Left colon (tissue), 2 donors: ENCODE measurements at places on chromosomes 16 and 17. TPM values are rescaled to one million over a fixed set of nuclear protein-coding genes. Genes with fewer than 3 reads are reported as not detected.

The IL32 gene
- 865 TPM for total RNA-seq

The SDR42E1 gene
- total RNA-seq: 14.4 TPM

The SOCS7 gene
- 12.6 TPM for total RNA-seq

The HOXB8 gene
- total RNA-seq: 6.3 TPM

The OR3A3 gene
- not detected for total RNA-seq

The PROCA1 gene
- total RNA-seq: 1.8 TPM

The SRL gene
- total RNA-seq: 0.46 TPM

The MAP3K3 gene
- total RNA-seq: 12.8 TPM

The SYT17 gene
- 9.1 TPM for total RNA-seq

The CAMKK1 gene
- 6.3 TPM for total RNA-seq

The TP53TG3 gene
- total RNA-seq: not detected

The NPW gene
- 2.5 TPM for total RNA-seq

The PPL gene
- total RNA-seq: 14.7 TPM

The TRPV2 gene
- 4.4 TPM for total RNA-seq

The CDH3 gene
- total RNA-seq: 0.81 TPM

The DOC2A gene
- total RNA-seq: 7.5 TPM

The FBXO39 gene
- total RNA-seq: not detected

The ADAD2 gene
- 0.14 TPM for total RNA-seq

The MSLN gene
- total RNA-seq: 6.4 TPM

The PLLP gene
- 18.1 TPM for total RNA-seq

The HYDIN gene
- total RNA-seq: 1.9 TPM

The TEX19 gene
- total RNA-seq: not detected

The CDK3 gene
- 10.1 TPM for total RNA-seq

The SYCE1L gene
- total RNA-seq: 7.4 TPM

The ST6GALNAC1 gene
- total RNA-seq: 322 TPM

The ITGAX gene
- 3.8 TPM for total RNA-seq

The LIG3 gene
- 30.2 TPM for total RNA-seq

The CA4 gene
- 509 TPM for total RNA-seq

The CDH5 gene
- total RNA-seq: 7.7 TPM

The ELAC2 gene
- total RNA-seq: 39.9 TPM

The KRTAP16-1 gene
- total RNA-seq: not detected

The TMIGD1 gene
- total RNA-seq: 255 TPM

The TRIM25 gene
- total RNA-seq: 101 TPM

The CLUH gene
- 174 TPM for total RNA-seq

The MT1H gene
- total RNA-seq: 3.3 TPM

The TNFSF12 gene
- total RNA-seq: 9.8 TPM

The CEP20 gene
- 18.9 TPM for total RNA-seq

The COPZ2 gene
- 8.7 TPM for total RNA-seq

The BCL6B gene
- 2.6 TPM for total RNA-seq

The PRDM7 gene
- not detected for total RNA-seq
